Activated CD8-positive, alpha-beta memory T cell treated with anti-CD3 and anti-CD28 coated beads, Interleukin-2, amount 50 U/mL, for 4 hours (primary cell): ENCODE measurements at places on chromosomes 12 and 14.

- DNase-seq = no peak
Observed at GRCh38 chr12:62230652-62231051, 29.6 kb upstream of the USP15 start.

- peak; percentile 55 for DNase-seq
Observed at GRCh38 chr12:132327336-132328171, 1.8 kb downstream of the GALNT9 start.

- no peak for DNase-seq
Observed at GRCh38 chr14:103765526-103765925, 49.9 kb downstream of the ZFYVE21 start.

DNA sequence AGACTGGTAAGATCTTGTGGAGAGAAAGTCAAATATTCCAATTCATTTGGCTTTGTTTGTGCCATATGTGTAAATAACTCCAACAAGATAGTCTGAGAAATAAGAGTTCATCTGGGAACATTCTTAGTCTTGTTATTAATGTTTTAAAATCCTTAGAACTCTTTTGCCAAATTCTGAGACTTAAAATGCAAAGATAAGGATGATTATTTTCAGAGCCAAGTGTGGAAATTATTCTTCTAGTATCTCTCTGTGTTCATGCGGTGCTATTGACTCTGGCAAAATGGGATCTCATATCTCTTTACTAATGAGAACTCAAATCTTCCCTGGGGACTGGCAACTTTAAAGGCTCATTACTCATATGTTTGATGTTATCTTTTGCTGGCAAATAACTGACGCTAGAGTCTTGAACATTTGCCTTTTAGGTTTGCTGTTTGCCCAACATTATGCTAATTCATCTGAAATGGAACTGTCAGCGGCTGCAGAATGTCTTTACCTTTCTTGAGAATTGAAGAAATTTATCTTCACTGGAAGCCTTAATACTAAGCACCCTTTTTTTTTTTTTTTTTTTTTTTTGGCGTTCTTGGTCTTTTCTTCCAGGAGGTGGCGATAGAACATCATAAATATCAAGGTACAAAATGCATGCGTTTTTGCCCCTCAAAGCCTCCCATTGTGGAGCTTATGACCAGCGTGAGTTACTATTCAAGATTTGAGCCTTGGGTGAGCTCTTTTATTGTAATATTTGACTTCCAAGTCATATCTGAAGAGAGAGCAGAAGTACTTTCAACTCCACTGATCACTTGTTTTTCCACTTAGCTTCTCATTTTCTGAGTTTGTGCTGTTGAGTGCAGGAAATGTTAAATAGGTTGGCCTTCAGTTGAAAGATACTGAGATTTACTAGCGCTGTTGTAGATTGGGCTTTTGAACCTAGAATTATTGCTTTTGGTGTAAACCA lies 86.5 kb downstream of the CAND1 start:
- no peak for DNase-seq

DNA sequence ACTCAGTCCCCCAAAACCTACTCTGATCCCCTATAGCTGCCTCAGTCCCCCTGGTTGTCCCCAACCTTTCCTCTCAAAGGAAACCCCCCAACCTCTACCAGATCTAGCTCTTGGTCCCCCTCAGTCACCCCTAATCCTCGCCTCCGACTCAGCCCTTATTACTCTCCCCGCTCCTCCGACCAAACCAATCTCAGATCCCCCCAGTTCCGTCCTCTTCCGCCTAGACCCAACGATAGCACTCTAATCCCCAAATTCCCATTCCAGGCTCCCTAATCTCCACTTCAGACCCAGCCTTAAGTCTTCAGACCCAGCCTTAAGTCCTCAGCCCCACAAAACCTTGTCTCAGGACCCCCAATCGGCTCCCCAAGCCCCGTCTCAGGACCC lies 612 bp downstream of the VPS37B start:
- DNase-seq = no peak

DNA sequence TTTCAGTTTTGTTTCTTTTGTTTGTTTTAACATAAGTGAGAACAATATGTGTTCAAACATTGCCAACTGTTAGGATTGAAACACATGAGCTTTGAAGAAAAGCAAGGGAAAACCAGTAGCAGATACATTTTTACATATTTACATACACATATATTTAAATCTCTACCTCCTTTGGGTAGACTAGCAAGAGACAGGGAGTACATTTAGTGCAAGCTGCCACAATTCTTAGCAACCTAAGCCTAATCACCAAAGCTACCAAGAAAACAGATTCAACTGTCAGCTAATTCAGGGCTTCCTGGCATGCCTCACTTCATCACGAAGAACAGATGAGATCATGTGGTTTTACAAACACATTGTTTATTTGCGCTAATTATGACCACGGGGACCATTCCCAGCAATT lies 143.1 kb downstream of the PRIMA1 start:
- DNase-seq = no peak

DNA sequence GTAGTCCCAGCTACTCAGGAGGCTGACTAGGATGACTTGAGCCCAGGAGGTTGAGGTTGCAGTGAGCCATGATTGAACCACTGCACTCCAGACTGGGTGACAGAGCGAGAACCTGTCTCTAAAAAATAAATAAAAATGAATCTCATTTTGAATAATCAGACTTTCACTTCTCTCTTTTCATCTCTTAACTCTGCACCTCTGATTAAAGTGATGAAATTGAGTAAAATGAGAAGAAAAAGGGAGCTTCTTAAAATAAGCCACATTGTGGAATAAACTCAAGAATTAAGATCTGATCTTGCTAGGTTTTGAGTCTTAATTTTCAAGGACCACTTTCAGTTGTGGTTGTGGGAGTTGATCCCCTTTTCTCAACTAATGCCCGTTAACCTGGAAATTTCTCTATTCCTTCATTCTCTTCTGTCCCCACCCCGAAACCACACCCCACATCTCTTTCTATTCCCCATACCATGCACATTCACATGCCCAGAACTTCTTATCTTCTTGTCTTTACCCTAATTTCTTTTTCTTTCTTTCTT lies 70.9 kb upstream of the ETV6 start:
- no peak for DNase-seq

DNA sequence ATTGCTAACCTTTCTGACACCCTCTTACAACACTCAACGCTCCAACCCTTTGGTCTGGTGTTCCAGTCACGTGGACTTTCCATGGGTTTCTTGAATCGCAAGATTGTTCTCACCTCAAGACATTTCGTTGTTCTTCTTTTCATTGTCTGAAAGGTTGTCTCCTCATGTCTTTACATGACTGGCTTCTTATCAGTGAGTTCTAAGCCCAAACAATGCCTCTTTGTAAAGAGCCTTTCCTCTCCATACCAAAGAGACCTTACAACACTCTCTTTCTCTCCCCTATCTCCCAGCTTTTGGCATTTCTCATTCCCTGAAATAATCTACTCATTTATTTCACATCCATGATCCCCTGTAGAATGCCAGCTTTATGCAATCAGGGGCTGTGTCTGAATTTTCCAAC lies 1144.8 kb downstream of the AACS start:
- no peak for DNase-seq

DNA sequence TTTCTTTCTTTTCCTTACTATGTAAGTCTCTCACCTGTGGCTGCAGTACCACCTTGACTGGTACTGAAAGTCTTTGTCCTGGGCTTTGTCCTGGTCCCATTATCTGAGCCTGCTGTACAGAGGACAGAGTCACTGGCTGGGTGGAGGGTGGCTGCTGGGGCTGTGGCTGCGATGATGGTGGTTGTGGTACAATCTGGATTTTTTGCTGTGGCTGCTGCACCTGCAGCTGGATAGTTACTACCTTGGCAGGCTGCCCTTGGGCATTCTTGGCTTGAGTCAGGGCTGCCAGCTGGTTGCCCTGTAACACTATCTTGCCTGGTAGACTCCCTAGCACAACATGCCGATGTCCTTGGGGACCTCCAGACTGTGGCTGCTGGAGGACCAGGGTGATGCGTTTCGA lies 27.0 kb downstream of the CHD8 start:
- no peak for DNase-seq

- DNase-seq = no peak
Observed at GRCh38 chr14:70708717-70709570, 67.2 kb downstream of the TTC9 start.

DNA sequence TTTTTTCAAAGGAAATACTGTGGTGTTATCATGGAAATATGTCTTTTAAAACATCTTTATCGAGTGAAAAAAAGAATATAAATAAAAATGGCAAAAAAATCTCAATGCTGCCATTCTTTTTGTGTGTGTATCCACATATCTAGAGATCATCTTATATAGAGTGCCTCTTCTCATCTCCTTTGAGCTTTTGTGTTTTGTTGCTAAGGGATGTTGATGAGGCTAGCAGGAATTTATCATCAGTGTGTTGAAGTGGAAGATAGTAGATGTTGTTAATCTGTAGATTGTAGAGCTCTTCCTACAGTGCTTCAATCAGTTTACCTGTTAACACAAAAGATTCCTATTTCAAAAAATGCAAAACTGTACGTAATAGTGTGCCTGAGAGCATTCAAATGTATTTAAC lies 1738.0 kb upstream of the SEL1L start:
- no peak for DNase-seq

- DNase-seq = no peak
Observed at GRCh38 chr14:94867946-94868771, 98.2 kb upstream of the GSC start.

DNA sequence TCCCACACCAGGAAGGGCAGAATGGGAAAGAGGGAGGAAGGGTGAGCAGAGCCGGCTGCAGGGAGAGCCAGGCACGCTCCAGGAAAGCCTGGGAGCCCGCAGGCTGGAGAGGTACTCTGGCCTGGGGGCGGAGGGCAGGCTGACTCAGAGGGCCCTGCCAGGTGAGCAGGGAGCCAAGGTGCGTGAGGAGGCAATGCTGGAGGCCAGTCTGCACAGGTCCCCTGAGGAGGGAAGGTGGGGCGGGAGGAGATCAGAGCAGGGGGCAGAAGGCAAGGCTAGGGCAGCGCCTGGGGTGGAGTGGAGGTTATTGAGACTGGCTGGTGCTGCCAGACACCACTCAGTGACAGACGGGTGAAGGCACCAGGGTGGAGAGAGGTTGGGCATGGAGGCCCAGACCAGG lies 385.0 kb downstream of the BCL11B start:
- no peak for DNase-seq

GRCh38 chr14:93821051-93821450 lies 32.8 kb upstream of the PRIMA1 start:
- no peak for DNase-seq

GRCh38 chr12:120625557-120626419 lies 14.6 kb upstream of the CABP1 start:
- peak; percentile 23 for DNase-seq

DNA sequence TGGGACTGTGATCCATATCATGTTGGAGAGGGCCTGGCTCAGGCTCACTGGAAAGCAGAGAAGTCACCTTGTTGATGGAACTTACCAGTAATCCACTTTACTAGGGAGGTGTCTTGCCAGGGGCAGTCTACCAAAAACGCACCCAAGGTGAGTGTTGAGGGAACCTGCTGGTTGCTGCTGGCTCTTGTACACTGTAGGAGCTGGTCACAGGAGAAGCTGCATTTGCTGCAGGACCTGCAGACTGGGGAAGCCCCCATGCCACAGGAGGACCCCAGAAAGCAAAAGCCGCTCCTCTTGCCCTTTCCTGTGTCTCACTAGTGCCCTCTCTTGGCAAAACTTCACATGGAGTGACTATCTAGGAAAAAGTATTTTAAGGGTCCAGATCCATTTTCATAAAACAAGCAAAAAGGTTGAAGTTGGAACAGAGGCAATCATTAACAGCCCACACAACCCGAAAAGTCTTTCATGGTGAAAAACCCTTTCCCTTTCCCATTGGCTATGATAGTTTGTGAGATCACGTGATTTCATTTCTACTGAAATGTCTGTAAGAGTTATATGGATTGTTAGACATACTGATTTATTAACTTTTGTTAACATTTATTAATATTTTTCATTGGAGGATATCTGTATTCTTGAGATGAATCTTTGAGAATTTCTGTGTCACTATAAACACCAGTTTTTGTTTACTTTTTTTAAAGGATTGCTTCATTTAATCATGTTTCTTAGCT lies 59.2 kb downstream of the RASSF8 start:
- DNase-seq = no peak

- DNase-seq = no peak
Observed at GRCh38 chr14:50010752-50011151, 105.6 kb downstream of the VCPKMT start.

GRCh38 chr14:98935921-98936320 lies 336.1 kb downstream of the BCL11B start:
- no peak for DNase-seq
